Kidney (tissue), 22 donors: ENCODE measurements at places on chromosomes 5 and 9. TPM values are rescaled to one million over a fixed set of nuclear protein-coding genes. Genes with fewer than 3 reads are reported as not detected.

The WDR38 gene
- 0.31 TPM for total RNA-seq

The CAMK2A gene
- 0.28 TPM for total RNA-seq

The ANKRD31 gene
- total RNA-seq: 0.38 TPM

The FRMD3 gene
- 11.0 TPM for total RNA-seq

The DAB2 gene
- total RNA-seq: 199 TPM

The TERT gene
- total RNA-seq: 0.91 TPM

The SPARC gene
- total RNA-seq: 637 TPM

The PIP5K1B gene
- 10.1 TPM for total RNA-seq

DNA sequence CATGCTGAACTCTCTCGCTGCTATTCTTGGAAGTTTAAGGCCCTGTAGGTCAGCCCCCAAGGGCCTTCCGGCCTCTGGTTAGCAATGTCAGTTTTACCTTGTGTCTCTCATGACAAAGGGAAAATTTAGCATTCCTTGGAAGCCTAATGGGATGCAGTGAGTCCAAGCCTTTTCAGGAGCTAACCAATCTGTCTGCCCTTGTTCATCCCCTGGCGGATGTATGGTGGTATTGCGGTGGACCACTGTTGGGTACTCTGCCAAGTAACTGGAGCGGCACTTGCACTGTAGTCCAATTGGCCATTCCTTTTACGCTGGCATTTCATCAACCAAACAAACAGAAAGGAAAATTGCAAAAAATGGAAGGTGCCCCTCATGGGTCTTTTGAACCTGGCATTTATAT lies 318.4 kb upstream of the NMUR2 start:
- H3K27ac ChIP-seq: no peak overlapping the region
- no peaks in the 10 kb centered on the region for H3K36me3 ChIP-seq
- H3K4me3 ChIP-seq: no peak overlapping the region
- no peaks in the 10 kb centered on the region for H3K27me3 ChIP-seq

DNA sequence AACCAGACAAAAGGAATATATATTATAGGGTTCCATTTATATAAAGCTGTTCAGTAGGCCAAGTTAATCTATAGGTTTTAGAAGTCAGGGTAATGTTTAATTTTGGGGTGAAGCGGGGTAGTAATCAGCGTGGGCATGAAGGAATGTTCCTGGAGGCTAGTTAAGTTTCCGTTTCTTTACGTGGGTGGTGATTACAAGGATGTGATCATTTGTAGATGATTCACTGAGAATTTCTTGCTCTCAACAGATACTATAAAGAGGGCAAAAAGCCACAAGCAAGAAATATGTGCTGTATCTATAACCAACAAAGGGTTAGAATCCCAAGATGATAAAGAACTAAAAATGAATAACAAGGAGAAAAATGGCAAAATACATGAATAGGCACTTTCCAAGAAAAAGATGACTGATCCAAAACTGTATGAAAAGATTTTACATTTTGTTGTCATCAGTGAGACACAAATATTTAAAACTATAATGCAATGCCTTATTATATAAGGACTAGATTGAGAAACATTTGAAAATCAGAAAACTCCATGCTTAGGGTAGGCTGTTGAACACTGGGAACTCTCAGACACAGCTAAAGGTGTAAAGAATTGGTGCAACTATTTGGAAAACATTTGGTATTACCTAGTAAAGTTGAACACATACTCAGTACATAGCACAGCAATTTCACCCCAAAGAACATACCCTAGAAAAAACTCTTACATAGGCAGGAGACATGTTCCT lies 224.3 kb upstream of the S1PR3 start:
- no peaks in the 10 kb centered on the region for H3K36me3 ChIP-seq
- no peaks in the 10 kb centered on the region for H3K4me1 ChIP-seq
- no peak for DNase-seq
- no peak overlapping the region for H3K27ac ChIP-seq
- H3K27me3 ChIP-seq: no peaks in the 10 kb centered on the region

- H3K36me3 ChIP-seq: no peaks in the 10 kb centered on the region
- H3K27ac ChIP-seq: peak overlapping the region; percentile 41
- no peak overlapping the region for H3K4me3 ChIP-seq
- no peaks in the 10 kb centered on the region for H3K4me1 ChIP-seq
- H3K27me3 ChIP-seq: no peaks in the 10 kb centered on the region
These were observed 7.7 kb downstream of the FGFR4 start for GRCh38 chr5:177094224-177095087.

GRCh38 chr5:92179651-92180050 lies 796.5 kb upstream of the ARRDC3 start:
- H3K36me3 ChIP-seq: no peaks in the 10 kb centered on the region
- H3K27ac ChIP-seq: no peak overlapping the region
- H3K4me1 ChIP-seq: no peaks in the 10 kb centered on the region
- no peak overlapping the region for H3K4me3 ChIP-seq
- no peaks in the 10 kb centered on the region for H3K27me3 ChIP-seq
- DNase-seq: no peak

DNA sequence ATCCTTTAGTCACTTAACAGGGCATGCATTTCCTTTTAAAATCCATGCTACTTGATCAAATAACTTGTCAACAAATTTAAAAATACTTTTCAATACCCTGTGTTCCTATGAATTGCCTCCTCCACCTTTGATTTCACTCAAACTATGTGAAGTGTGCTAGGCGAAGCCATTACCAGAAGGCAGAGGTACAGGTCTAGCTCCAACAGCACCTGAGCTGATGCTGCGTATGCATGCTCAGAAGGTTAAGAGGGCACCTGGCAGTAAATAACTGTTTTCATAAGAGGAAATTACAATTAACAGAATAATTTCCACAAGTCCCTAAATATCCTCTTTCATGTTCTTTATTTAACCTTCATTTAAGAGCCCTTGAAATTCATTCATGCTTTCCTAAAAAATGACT lies 251.8 kb downstream of the EFNA5 start:
- H3K4me1 ChIP-seq: no peaks in the 10 kb centered on the region
- H3K4me3 ChIP-seq: no peak overlapping the region
- no peak overlapping the region for H3K27ac ChIP-seq
- H3K36me3 ChIP-seq: no peaks in the 10 kb centered on the region
- DNase-seq: no peak

DNA sequence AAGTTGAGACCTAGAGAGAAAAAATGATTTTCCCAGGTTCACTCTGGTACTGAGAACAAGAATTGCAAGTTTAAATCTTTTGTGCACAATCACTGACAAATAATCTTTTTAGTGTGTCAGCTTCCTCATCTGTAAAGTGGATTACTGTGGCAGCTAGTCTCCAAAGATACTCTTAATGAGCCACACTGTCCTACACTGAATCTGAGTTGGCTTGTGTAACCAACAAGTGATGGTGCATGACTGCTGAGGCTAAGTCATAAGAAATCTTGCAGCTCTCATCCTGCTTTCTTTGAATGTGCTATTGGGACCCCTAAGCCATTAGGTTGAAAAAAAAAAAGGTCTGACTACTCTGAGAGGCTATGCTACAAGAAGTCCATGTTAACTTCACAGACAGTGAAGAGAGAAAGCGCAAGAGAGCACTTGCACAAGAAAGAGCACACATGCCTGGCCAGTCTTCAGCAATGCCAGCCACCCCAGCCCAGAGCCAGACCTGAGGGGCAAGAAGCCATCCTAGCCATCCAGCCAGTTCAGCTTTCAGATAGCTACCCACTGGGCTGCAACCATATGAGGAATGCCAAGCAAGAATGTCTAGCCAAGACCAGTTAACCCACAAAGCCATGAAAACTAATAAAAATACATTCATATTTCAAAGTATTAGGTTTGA lies 419.4 kb downstream of the RAB3C start:
- H3K27ac ChIP-seq: no peak overlapping the region
- no peaks in the 10 kb centered on the region for H3K36me3 ChIP-seq
- no peaks in the 10 kb centered on the region for H3K27me3 ChIP-seq
- no peak for DNase-seq
- H3K4me3 ChIP-seq: no peak overlapping the region
- H3K4me1 ChIP-seq: no peaks in the 10 kb centered on the region

- H3K36me3 ChIP-seq: peaks cover 8% of the 10 kb centered on the region
- H3K4me1 ChIP-seq: no peaks in the 10 kb centered on the region
- H3K27ac ChIP-seq: no peak overlapping the region
- DNase-seq: no peak
These were observed 199.2 kb downstream of the TRIO start for GRCh38 chr5:14342306-14342705.

DNA sequence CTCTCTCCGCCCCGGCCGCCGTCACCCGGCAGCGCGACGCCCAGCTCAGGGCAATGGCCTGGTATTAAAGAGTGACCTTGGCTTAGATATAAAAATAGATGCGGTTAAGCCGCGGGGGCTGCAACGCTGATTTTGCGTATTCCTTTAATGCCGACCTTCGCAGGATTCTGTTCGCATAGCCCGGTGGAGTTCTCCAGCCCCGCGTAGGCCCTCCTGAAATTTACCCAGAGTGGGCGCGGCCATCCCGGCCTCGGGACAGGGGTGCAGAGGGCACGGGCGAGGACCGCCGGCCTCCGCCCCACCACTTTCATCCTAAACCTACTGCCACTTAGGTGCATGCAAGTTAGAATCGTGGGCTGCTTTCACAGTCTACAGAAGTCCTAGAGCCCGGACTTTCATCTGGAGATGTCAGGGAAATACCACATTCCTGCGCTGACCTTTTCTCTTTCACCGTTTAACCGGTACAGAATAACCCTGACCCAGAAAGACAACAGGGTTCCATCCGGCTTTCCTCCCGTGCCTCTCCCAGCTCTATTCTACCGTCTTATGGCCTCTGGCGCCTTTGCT lies 492 bp upstream of the FAM169A start:
- no peaks in the 10 kb centered on the region for H3K27me3 ChIP-seq
- H3K4me1 ChIP-seq: peaks cover 7% of the 10 kb centered on the region
- H3K36me3 ChIP-seq: no peaks in the 10 kb centered on the region
- peak overlapping the region; percentile 60 for H3K4me3 ChIP-seq

- peaks cover 2% of the 10 kb centered on the region for H3K27me3 ChIP-seq
- H3K4me3 ChIP-seq: no peak overlapping the region
- DNase-seq: no peak
- H3K36me3 ChIP-seq: no peaks in the 10 kb centered on the region
- no peaks in the 10 kb centered on the region for H3K4me1 ChIP-seq
These were observed 9.0 kb upstream of the PAPPA start for GRCh38 chr9:116144555-116144954.

GRCh38 chr5:30991462-30991861 lies 202.0 kb upstream of the CDH6 start:
- no peaks in the 10 kb centered on the region for H3K36me3 ChIP-seq
- no peaks in the 10 kb centered on the region for H3K27me3 ChIP-seq
- H3K27ac ChIP-seq: no peak overlapping the region
- no peak for DNase-seq

- H3K4me1 ChIP-seq: no peaks in the 10 kb centered on the region
- no peak overlapping the region for H3K27ac ChIP-seq
- no peaks in the 10 kb centered on the region for H3K27me3 ChIP-seq
These were observed 392.0 kb upstream of the KCNN2 start for GRCh38 chr5:113969901-113970300.

DNA sequence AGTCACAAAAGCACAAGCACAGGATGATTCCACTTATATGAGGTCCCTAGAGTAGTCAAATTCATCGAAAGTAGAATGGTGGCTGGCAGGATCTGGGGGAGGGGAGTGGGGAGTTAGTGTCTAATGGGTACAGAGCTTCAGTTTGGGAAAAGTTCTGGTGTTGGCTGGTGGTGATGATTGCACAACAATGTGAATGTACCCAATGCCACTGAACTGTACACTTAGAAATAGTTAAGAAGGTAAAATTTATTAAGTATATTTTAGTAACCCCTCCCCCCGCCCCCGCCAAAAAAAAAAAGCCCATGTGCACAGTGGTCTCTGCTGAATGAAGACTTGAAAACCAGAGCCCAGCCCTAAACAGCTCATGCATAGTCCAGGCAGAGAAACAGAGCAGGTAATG lies 24.8 kb upstream of the GTF3C5 start:
- no peak for DNase-seq
- no peaks in the 10 kb centered on the region for H3K4me1 ChIP-seq
- no peak overlapping the region for H3K27ac ChIP-seq
- no peaks in the 10 kb centered on the region for H3K27me3 ChIP-seq

- no peaks in the 10 kb centered on the region for H3K27me3 ChIP-seq
- no peaks in the 10 kb centered on the region for H3K36me3 ChIP-seq
- peak overlapping the region; percentile 89 for H3K27ac ChIP-seq
- peak; percentile 13 for DNase-seq
- H3K4me3 ChIP-seq: no peak overlapping the region
These were observed 27.0 kb downstream of the SLC25A25 start for GRCh38 chr9:128094950-128095544.

- H3K4me1 ChIP-seq: no peaks in the 10 kb centered on the region
- no peaks in the 10 kb centered on the region for H3K36me3 ChIP-seq
- no peaks in the 10 kb centered on the region for H3K27me3 ChIP-seq
- H3K27ac ChIP-seq: no peak overlapping the region
These were observed 103.6 kb downstream of the MACIR start for GRCh38 chr5:103362211-103362610.

- peak; percentile 93 for DNase-seq
- H3K27me3 ChIP-seq: no peaks in the 10 kb centered on the region
- H3K36me3 ChIP-seq: no peaks in the 10 kb centered on the region
- H3K4me1 ChIP-seq: peaks cover 2% of the 10 kb centered on the region
These were observed 35.2 kb upstream of the GLDC start for GRCh38 chr9:6680797-6681146.

DNA sequence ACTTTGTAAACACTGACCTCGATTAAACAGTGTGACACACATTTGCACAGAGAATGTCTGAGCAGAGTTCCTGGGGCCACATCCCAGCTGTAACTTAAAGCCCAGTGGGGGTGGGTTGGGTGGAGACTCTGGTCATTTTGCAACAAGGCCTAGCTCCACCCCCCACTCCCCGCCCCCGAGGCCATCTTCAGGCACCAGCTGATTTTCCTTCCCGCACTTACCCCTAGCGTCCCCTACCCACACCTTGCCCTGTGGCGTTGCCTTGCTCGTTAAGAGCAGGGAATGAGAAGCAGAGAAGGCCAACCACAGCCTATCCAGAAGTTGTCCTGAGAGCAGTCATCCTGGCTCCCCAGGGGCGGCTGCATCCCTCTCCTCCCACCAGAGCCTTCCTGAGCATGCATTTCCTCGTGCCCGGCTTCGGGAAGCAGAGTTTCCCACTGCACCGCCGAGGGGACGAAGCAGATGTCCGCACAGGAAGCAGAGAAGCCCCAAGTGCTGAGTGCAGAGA lies 101.7 kb upstream of the SARDH start:
- peak; percentile 66 for DNase-seq
- H3K4me1 ChIP-seq: no peaks in the 10 kb centered on the region
- no peaks in the 10 kb centered on the region for H3K27me3 ChIP-seq
- no peak overlapping the region for H3K27ac ChIP-seq
- H3K4me3 ChIP-seq: no peak overlapping the region

DNA sequence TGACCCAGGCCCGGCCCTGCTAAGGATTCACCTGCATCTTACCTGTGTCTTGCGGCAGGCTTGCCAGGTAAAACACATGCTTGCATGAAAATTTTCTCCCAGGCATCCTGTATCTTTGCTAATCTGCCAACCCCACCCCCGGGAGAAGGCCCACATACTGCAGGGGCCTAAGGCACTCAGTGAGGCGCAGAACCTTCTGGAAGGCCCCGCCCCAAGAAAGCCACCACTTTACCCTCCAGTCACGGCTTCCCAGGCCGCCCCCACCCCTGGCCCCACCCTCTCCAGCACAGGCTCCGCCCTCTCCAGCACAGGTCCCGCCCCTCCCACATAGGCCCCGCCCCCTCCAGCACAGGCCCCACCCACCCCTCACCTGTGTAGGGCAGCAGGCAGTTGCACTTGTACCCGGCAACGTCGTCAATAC lies 29.8 kb upstream of the SEC16A start:
- no peak overlapping the region for H3K4me3 ChIP-seq
- H3K4me1 ChIP-seq: peaks cover 16% of the 10 kb centered on the region
- H3K27ac ChIP-seq: peak overlapping the region; percentile 76
